ENCODE measurements at places on chromosomes 4 and X.

DNA sequence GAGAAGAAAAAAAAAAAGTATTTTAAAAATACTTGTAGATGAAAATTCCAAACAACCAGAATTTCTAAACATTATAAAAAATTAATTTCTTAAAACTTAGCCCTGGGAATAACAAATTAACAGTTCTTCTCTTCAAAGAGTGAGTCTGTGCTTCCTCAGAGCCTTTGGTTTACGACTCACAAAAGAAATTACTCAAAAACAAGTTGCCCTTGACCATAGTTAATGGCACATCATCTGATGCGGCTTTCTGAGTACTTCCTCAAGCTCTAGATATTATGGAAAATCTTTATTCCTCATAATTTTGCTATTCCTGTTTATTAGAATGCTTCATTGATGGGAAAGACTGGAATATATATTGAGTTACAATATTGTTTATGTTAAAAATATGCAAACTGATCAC lies 23.7 kb downstream of the TAPT1 start:
- no peak for DNase-seq

DNA sequence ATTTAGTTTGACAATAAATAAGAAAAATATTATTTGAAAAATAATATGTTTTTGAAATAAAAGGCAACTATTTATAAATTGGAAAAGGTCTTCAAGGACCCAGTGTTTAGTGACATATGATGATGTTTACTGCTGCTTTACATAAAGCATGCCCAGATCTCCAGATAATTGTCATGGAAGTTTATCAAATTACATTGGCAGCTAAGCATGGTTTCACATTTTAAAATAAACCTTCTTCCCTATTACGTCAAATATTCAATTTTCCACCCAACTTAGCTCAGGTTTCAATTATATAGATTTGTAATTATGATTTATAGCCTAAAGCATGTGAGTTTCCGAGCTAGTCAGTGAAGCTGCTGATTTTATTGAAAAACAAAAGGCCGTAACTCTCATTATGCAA lies 417.2 kb downstream of the CFAP47 start:
- no peak for DNase-seq

DNA sequence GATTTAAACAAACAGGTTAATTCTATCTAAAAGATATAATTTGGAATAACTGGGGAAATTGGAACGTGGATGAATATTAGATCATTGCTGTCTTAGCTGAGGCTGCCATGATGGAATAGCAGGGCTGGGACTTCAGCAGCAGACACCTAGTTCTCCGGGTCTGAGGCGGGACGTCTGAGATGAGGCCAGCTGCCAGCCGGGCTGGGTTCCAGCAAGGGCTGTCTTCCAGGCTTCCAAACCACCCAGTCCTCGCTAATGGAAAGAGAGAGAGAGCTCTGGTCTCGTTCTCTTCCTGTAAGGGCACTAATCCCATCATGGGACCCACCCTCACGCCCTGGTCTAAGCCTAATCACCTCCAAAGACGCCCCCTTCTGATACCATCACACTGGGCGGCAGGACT lies 85.7 kb downstream of the ADRA2C start:
- no peak for DNase-seq

DNA sequence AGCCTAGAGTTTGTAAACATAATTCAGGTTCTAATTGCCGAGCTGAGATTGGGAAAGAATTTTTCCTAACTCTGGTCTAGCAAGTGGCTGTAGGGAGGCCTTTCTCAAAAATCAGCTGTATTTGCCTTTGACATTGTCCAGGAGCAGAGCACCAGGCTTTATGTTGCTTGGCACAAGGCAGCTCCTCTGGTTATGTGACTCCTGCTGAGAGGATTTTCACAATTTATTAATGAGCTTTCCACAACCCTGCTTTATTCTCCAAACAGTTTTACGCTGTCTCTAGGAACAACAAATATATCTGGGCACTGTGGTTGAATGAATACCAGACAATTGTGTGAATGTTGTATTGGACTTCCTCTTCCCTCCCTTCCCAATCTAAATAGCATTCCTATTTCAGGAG lies 14.9 kb downstream of the LSM6 start:
- no peak for DNase-seq

DNA sequence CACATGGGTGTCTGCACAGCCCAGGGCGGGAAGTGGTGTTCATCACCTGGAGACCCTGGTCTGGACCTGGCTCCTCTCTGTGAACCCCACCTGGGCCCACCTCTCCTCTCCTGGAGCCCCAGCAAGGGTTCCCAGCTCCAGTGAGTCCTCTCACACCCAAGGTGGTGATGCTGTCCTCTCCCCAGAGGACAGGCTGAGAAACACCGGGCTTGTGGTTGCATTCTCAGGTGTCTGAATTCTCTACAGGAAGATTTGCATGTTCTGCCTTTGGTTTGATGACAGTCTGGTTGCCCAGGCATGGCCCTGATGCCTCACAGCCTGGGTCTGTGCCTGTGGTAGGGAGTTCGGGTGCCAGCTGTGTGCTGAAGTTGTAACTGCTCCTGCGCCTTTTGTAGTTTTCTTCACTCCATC lies 3.8 kb downstream of the MAEA start:
- no peak for DNase-seq

All from retinal pigment epithelial cell (primary cell).